ENCODE measurements at places on chromosomes 11 and 22. TPM values are rescaled to one million over a fixed set of nuclear protein-coding genes. Genes with fewer than 3 reads are reported as not detected.
A peak's percentile ranks its signal among the peaks of the same experiment; 100 is the strongest.

DNA sequence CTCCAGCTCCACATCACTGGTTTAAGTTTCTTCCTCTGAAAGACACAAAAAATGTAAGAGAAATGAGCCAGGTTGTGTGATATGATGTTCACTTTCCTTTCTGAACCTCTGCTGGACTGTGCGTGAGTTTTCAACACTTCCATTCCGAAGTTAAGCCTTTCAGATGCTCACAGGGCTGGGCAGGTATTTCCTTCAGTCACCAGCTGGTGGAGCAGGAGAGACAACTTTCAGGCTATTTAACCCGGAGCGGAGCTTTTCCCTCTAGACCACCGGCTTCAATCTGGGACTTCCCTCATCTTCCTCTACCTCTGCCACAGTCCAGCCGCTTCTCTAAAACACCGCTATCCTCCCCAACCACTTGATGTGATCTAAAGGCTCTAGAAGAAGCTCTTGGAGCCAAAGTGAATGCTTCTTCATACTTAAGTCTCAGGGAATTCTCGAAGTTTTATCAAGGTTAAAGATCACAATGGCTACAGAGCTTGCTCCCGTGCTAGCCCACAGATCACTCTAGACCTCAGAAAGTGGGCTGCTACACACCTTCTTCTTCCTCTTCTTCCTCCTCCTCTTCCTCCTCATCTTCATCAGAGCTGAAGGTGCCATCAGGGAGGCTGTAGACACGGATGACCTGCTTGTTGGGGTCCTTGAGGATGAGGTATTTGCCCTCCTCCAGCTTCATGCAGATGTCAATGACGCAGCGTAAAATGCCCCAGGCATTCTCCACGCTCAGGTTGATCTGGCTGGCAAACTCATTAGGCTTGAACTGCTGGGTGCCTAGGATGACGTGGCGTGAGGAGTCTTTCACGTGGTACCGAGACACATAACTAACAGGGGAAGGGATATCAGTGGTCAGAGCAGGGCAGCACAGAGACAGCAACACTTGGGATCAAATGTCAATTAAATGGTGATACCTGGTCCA lies 4.4 kb upstream of the FOXRED2 start:
- no peak for DNase-seq

- DNase-seq, result no peak
Observed at GRCh38 chr11:74354036-74354435, 42.6 kb upstream of the P4HA3 start.

Gene TST
- polyA plus RNA-seq, result 0.75 TPM

Gene OR8D4
- not detected for polyA plus RNA-seq

Gene PPP1R14B
- polyA plus RNA-seq, result 57.3 TPM

DNA sequence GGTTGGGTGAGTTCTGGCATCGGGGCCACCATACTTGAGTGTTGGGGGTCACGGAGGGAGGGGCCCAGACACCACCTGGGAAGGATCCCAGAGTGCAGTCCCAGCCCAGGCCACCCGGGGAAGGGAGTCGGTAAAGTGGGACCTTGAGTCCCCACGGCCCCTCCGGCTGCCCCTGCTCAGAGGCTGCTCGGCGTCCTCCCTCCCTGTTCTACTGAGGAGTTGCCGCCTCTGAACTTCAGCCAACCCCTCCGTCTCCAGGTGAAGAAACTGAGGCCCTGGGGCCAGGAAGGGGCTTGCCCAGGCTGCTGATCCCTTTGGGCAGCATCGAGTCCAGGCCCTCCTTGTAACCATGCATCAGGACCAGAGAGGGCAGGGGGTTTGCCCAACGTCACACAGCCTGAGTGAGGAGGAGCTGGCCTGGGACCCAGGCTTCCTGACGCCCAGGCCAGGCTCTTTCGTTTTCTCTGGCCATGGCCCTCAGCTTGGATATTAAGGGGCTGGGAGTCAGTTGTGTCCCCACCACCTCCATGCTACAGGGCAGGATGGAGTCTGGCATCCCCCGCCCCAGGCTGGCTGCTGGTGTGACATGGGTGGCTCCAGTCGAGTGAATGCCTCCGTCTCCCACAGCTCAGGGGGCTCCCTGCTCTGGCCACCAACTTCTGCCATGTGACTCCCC lies 1.3 kb downstream of the PARVG start:
- DNase-seq, result peak; percentile 55

DNA sequence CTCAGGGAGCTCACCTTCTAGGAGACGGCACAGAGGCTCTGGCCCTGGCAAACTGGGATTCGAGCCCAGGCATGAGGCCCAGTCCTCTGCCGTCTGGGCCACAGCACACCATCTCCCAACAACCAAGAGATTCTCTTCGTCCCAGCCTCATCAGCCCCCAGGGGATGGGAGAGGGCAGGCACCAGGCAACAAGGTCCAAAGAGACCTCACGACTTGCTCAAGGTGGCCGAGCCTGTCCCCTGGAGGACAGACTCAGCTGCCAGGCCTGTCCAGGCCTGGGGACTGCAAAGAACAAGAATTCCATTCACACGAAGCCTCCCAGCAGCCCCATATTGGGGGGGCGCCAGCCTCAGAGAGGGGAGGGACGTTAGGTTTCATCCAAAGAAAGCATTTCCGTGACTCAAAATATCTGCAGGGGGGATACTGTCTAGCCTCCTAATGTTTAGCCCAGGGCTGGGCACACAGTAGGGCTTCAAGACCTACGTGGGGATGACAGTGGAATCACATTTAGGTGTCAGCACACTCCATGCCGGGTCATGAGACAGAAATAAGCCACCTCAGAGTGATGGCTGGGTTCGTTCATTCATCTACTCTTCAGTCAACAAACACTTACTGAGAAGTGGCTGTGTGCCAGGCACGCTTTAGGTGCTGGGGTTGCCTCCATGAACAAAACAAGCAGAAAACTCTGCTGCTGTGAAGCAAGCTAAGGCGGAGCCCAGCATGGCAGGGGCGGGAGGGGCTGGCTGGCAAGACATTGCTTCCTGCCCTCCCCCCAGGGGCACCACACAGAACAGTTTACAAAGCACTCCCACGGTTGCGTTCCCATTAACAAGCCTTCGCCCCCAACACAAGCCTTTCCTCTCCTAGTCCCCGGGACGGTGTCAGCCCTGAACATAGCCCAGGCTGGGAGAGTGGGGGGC lies 1.2 kb downstream of the CARNS1 start:
- peak; percentile 76 for DNase-seq

- no peak for DNase-seq
Observed at GRCh38 chr11:69210310-69211035, 54.7 kb downstream of the SMIM38 start.

- no peak for DNase-seq
Observed at GRCh38 chr22:44683881-44684280, 18.1 kb upstream of the PRR5 start.

DNA sequence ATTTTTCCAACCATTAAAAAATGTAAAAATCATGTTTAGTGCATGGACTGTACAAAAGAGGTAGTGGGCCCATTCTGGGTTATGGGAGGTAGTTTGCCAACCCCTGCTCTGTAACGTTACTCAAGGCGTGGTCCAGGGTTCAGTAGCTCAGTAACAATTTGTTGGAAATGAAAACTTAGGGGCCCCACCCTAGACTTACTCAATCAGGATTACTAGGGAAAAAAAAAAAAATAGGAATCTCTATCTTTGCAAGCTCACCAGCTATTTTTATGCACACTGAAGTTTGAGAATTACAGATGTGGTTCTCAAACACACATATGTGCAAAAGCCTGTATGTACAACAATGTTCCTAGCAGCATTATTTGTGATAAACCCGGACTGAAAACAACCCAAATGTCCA lies 17.3 kb upstream of the LMO2 start:
- DNase-seq, result no peak

GRCh38 chr11:21511835-21512440 lies 680.9 kb upstream of the ANO5 start:
- no peak for DNase-seq

DNA sequence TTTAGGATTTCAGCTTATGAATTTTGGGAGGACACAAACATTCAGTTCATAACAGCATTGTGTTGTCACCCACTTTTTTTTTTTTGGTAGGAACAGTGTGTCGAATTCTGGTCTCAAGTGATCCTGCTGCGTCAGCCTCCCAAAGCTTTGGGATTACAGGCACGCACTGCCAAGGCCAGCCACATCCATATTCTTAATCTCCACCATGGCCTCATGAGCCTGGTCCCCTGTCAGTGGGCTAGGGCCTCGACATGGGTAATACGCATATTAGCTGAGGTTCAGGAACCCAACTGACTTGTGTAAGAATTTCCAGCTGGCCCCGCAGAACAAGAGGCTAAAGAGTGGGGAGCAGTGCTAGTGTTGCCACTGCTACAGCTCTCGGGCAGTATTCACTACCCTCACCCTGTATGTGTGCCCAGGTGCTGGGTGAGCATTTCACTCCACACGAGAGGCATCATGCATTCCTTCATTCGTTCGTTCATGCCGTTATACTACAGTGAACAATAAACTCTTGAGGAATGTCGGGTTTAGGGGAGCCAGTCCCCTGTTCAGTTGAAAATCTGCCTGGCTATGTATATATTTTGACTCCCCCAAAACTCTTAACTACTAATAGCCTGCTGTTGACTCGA lies 5.2 kb upstream of the VPREB1 start:
- DNase-seq, result no peak

DNA sequence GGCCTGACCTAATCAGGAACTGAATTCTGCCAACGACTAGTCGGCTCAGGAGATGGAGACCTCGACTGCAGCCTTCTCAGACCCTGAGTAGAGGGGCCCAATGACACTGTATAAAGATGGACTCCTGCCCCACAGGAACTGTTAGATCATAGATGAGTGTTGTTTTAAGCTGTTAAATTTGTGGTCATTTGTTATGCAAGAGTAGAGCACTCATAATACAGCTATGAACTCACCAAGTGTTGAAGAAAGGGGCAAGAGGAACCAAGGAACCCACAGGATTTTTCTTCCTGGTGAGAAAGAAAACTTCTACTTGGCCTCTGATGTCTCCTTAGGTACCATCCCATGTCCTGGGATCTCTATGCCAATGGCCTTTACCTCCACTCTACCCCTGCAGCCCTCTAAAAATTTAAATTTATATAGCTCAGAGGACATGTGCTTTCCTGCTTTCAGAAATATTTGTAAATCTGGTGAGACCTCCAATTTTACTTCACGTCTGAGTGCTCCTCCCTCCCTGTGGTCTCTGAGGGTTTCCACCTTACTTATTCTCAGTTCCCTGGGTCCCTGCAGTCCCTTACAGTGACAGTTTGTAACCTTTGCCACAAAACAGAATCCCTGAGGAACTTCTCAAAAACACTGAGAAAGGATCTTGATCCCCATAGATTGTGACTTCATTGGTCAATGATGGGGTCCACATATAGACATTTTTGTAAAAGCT lies 256.3 kb upstream of the ARHGAP20 start:
- DNase-seq, result no peak

DNA sequence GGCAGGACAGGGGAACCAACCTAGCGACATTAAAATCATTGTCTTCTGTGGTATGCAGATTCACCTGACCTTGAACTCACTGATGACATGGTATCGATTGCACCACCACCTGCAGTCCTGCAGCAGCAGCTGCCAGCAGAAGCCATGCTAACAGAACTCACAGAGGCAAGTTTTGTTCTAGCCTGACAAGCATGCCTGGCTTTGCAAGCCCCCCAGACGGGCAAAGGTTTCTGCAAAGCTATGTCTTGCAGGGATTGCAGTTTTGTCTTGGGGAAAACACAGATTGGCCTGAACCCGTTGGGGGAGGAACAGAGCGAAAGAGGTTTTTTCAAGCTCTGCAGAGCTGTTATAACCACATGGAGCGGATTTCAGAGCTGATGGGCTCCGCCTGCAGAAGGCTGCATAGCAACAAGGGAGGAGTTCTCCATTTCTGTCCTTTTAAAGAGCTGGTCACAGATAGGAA lies 221.0 kb downstream of the HIPK3 start:
- DNase-seq, result no peak

- no peak for DNase-seq
Observed at GRCh38 chr11:46978005-46978491, 41.5 kb downstream of the CSTPP1 start.

- DNase-seq, result no peak
Observed at GRCh38 chr22:39973656-39974055, 13.5 kb downstream of the TMA7B start.

Gene MAJIN
- polyA plus RNA-seq, result not detected

Gene CARD16
- 268 TPM for polyA plus RNA-seq

Gene SCN4B
- not detected for polyA plus RNA-seq

DNA sequence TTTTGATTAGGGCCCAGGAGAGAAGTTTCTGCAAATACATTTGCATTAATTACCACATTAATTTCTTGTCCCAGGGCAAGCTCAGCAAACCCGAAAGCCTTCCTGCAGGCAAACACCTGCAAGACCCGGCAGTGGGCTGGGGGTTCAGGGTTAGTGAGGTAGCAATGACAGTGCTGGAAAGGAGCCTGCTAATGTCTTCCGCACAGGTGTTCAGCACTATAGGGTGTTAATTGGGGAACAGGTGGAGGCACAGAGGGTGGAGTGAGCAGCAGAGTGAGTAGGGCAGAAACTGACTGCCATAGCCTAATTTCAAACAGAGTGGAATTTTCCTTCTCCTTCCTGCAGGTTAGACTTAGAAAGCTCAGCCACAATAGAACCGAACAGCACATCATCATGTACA lies 50.9 kb upstream of the UBASH3B start:
- DNase-seq, result no peak

DNA sequence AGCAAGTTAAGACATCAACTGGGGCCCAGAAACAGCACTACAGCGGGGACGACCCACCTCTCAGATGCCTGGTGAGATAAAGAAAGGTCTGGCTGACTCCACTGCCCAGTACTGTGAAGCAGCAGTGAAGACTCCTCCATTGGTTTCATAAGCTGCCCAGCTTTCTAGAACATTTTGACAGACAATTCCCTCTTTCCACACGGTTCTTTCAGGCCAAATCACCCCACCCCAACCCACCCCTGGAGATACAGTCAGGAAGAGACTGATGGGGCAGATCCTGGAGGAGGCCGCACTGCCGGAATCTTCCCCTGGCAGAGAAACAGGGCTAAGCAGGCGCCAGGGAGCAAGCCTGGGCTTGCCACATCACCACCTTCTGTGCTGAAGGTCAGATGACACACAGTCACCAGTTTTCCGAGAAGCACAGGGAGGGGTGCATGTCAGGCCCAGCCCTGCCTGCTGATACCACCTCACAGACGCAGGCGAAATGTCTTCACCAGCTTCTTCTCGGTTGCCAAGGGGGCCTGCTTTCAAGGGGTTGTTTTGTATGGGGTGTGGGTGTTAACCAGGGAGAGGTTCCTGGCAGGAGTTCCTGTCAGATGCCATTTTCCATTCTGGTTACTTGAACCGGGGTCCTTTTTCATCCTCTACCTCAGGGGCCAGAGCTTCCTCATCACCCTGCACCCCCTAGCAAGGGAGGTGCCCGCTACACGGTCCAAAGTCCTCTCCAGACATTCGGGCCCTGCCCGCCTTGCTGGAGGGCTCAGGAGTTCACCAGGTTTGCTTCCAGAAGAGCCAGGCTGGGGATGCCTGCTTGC lies 1.4 kb upstream of the NEAT1 start:
- DNase-seq, result peak; percentile 82

Gene SPON1
- 2.0 TPM for polyA plus RNA-seq

DNA sequence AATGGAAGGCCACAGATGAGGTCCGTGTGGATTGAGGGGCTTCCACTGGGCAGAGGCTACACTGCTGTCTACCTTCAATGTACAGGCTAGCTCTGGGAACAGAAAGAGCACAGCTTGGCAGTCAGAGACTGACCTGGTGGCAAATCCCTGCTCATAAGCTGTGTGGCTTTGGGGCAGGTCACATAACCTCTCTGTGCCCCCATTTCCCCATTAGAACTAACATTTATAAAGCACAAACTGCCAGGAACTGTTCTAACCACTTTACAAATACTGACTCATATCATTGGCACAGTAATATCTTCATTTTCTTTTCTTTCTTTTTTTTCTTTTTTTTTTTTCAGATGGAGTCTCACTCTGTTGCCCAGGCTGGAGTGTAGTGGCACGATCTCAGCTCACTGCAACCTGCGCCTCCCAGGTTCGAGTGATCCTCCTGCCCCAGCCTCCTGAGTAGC lies 3.1 kb downstream of the FOSL1 start:
- no peak for DNase-seq

GRCh38 chr11:105100981-105101630 lies 38.5 kb downstream of the CARD18 start:
- no peak for DNase-seq
